Activated T-cell treated with anti-CD3 and anti-CD28 coated beads for 1 hour (primary cell): ENCODE measurements at places on chromosomes 2 and 18.

DNA sequence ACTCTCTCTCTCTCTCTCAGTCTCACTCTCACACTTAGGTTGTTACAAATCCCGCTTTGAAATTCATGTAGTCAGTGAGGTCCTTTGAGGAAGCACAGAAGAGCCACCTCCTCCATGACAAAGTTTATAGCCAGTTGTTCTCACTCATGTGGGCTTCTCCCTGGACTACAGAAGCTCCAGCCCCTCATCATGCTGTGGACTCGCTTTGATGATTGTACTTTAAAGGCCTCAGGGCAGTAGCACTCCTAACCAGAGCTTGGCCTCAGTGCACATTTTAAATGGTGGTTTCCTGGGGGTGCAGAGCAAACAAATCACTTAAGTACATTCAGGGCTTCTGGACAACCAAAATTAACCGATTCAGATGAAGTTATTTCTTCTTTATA lies 115.7 kb downstream of the MTCL1 start:
- no peak for DNase-seq

DNA sequence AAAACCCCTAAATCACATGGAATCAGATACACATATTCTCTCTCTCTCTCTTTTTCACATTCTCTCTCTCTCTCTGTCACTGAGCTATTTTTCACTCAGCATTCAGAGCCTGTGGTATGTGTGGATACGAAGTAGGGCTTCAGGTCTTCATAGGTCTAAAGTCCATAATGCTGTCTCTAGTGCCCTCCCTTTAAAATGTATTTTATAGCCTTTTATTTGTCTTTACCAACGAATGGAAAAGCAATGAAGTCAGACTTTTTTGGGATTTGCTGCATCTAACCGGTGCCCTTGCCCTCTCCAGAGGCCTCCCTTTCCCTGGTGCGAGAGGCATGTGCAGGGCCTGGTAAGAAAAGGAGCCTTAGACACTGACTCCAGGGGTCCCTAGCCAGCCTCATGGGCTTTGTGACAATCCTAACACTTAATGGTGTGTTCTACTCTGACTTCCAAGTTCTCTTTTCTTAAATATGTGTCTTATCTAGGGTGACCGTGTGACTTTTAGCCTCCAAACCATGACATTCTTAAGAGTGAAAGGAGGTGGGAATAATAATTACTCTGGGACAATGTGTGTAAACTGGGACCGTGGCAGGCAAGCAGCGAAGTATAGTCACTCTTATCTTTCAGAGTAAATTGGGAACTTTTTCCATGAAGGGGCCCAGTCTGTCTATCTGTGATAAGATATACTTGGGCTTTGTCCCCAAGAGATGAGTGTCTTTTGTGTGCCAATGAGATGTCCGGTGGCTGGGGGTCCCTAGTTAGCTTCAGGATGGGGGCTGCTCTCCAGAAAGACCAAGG lies 101.1 kb downstream of the B3GNT2 start:
- DNase-seq = no peak

- no peak for DNase-seq
Observed at GRCh38 chr2:234676783-234677450, 180.0 kb upstream of the ARL4C start.

DNA sequence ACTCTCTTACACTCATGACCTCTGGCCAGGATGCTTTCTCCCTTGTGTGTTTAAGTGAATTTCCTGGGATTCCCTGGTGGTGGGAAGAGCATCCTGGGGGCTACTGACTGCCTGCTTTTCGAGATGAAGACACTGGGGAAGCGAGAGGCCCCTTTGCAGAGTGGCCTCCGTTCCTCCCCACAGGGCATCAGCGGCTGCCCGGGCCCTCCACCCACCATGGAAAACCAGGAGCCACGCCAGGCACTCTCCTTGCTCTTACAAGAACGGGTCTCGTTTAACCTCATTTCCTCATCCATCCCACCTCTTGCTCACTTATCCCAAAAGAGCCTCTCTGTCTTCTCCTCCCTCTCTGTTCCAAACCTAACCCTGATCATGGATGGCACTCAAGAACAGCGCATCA lies 17.8 kb downstream of the CHST10 start:
- DNase-seq = no peak

DNA sequence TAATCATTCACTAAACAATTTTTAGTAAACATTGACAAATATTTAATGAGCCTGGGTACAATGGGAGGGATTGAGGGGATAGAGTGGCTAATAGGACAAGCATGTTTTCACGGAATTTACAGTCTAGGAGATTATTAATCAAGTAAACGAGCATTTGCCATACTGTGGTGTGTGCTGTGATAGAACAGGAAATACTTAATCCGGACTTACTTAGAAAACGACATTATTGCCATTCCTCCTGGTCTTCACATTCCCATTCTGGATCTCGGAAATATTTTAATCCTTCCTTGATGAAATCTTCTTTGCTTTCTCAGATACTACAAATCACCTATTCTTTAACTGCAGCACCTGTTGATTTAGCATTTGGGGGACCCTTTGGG lies 905 bp downstream of the TTLL4 start:
- DNase-seq = no peak

GRCh38 chr2:199366406-199366805 lies 91.3 kb downstream of the SATB2 start:
- no peak for DNase-seq

DNA sequence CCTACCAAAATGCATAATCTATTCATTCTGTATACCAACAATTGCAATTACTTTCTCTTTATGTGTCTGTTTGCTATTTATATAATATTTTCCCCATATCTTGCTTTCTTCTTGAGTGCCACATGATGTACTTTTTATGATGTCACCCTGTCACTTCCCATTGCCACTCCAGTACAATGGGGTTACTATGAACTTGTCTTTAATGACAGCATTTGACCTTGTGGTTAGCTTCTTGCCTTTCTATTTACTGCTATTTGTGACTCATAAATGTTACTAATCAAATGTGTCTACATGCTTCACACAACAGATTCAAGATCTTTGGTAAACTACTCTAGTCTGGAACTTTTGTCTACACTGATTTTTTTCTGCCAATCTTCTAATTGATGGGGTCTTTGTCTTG lies 486.3 kb downstream of the NR4A2 start:
- DNase-seq = no peak

GRCh38 chr18:63067939-63068338 lies 251.6 kb downstream of the BCL2 start:
- no peak for DNase-seq
